ENCODE measurements at places on chromosomes 3 and 15.

DNA sequence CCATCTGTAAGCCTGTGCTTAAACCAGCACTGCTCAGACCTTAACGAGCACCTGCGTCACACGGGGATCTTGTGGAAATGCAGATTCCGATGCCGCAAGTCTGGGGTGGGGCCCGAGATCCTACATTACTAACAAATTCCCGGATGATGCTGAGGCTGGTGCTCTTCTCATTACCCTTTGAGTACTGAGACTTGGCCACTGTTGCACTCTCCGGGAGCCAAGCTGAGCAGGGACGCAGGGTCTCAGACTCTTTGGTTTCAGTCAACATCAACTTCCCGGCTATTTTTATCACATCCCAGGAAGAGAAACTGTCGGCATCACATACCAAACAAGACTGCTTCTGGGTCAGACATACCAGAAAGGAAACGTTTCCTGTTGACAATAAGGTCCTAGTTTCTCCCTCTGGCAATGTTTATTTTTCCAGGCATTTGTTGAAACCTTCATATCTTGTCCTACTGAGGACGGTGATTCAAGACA, 276.6 kb downstream of the SHQ1 start:
- no peak for DNase-seq

- no peak for DNase-seq
Measured at GRCh38 chr3:100403362-100404249, 2.3 kb downstream of the LNP1 start.

- DNase-seq: no peak
Measured at GRCh38 chr15:68421798-68422402, 10.1 kb downstream of the ITGA11 start.

GRCh38 chr3:10006048-10006761, 19.6 kb upstream of the EMC3 start:
- DNase-seq: no peak

GRCh38 chr3:114809668-114810413, 337.2 kb downstream of the ZBTB20 start:
- peak; percentile 5 for DNase-seq

DNA sequence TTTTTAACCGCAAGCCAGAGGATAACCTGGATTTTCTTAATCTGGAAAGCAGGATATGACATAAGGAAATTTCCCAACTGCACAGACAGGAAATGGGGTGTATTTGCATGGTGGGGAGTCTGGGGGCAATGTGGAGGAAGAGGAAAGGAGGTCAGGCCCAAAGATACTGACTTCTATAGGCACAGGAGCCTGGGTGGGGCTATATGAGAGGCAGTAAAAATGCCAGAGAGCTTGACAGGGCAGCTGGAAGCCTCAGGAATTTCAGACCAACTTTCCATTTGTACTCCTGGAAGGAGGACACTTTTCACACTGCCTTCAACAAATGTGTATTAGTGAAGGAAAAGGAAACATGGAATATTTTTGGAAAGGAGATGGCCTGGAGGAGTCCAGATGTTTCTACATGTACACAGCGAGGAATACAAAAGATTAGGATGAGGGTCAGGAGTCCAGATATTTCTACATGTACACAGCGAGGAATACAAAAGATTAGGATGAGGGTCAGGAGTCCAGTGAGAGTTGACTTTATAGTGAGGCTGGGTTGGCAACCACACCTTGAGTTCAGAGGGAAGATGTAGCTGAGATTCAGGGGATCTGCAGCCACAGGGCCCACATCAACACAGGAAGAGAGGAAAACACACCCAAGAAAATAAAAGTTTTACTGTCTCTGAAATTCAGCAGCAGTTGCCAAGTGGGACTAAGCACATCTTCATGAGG, 111.9 kb upstream of the PTPRG start:
- DNase-seq: no peak

DNA sequence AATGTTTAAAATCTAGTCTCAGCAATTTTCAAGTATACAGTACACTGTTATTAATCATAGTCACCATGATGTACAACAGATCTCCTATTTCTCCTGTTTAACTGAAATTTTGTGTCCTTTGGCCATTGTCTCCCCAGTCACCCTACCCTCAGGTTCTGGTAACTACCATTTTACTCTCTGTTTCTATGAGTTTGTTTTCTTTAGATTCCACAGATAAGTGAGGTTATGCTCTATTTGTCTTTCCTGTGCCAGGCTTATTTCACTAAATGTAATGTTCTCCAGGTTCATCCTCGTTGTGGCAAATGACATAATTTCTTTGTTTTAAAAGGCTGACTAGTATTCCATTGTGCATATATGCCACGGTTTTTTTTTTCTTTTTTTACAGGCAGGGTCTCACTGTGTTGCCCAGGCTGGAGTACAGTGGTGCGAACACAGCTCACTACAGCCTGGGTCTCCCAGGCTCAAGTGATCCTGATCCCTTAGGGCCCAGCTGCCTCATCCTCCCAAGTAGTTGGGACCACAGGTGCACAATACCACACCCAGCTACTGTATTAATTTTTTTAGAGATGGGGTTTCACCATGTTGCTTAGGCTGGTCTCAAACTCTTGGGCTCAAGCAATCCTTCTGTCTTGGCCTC, 50.0 kb downstream of the RAB7A start:
- DNase-seq: no peak

GRCh38 chr3:141242377-141243092, 10.9 kb downstream of the PXYLP1 start:
- DNase-seq: no peak

DNA sequence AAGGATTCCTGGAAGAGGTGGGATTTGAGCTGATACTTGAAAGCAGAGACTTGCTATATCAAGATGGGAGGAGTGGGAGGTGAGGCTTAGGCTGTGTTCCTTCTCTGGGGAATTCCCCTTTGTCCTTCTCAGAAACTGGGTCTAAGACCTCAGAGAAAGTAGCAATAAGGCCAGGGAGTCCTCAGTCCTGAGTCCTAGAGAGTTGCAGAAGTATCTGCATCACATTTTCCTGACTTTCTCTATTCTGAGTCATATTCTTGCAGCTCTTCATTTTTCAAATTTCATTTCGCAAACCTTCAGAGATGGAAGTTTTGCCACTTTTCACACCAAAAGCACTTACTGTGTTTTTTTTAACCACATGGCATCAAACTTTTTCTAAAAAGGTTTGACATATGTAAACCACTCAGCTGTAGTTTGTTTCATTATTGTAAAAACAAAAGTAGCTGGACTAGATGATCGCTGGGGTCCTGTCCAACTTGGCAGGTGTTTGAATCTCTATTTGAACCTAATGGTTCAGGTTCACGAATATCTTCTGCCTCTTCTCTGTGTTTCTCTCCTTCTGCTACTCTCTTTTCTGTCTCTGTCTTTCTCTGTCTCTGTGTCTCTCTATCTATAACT, 21.3 kb downstream of the COLQ start:
- no peak for DNase-seq

- no peak for DNase-seq
Measured at GRCh38 chr3:148901987-148902791, 37.1 kb downstream of the CPA3 start.

DNA sequence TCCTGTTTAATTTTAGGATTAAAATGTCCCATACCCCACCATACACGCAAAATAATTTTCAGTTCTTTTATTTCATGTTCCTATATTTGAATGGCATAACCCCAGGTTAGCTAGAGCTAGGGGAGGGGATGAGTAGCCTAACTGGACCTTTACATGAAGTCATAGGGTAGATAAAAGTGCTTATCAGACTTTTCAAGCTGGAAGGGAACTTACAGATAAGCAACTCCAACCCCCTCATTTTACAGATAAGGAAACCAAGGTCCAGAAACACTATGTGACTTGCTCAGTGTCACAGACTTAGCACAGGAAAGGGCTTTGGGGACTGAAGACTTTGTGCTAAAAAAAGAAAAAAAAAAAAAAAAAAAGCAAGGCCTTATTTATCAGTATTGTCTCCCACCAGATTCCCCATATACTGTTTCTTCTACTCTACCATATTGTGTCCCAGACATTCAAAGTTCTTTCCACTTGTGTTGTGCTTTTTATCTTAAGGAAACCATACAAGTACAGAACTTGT, 10.6 kb upstream of the TNIK start:
- DNase-seq: no peak

DNA sequence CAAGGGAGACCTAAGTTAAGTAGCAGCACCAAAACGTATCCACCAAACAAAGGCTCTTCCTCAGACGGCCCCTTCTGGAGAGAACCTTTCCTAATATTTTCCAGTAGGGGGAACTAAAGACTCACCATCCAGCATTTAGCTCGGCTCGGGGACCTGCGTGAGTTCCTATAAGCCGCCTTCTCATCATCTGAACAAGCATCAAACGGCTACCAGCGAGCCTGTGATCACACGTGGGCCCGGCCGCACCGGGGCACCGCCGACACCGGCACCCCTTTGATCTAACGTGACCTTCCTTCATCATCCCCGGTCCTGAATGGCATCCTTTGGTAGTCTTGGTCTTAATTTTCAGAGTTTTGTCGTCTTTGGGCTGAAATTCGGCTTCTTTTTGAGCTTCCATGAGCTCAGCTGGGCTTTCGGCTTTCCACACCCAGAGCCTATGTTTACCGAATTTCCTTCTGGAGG, 1.4 kb upstream of the ROBO2 start:
- peak; percentile 66 for DNase-seq

GRCh38 chr15:46091860-46092450, 457.1 kb downstream of the SQOR start:
- peak; percentile 7 for DNase-seq

DNA sequence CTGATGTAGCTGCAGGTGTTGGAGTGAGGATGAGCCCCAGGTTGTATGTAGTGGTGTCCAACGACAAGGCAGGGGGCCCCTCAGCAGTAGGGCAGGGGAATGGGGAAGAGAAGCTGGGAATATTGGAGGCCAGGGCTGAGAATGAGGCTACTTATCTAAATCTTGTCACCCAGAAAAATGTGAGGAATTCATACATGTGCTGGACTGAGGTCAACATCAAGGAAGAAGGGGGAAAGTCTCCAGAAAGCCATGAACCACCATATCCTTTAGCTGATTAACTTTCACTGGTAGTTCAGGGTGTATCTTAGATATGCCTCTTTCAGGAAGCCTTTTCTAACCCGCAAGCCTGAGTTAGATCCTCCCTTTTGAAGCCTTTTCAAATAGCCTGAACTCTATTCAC, 22.6 kb upstream of the FSTL1 start:
- DNase-seq: no peak

- DNase-seq: no peak
Measured at GRCh38 chr3:193778676-193779075, 185.7 kb downstream of the OPA1 start.

DNA sequence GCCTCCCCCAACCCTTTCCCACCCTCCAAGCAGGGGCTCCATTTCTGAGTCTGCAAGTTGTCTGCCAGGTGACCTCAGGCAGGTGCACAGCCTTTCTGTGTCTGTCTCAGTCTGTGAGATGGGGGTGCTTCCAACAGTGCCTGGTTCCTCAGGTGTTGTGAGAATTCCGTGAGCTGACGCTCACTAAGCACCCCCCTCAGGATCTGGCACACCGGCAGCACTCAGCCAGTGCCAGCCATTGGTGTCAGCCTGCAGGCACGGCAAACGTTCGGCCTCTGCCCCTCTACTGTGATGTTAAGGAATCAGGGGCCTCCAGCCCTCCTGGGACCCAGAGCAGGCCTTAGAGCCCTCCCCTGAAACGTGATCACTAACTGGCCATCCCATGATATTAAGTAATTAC, 2.4 kb downstream of the KLF15 start:
- DNase-seq: no peak

DNA sequence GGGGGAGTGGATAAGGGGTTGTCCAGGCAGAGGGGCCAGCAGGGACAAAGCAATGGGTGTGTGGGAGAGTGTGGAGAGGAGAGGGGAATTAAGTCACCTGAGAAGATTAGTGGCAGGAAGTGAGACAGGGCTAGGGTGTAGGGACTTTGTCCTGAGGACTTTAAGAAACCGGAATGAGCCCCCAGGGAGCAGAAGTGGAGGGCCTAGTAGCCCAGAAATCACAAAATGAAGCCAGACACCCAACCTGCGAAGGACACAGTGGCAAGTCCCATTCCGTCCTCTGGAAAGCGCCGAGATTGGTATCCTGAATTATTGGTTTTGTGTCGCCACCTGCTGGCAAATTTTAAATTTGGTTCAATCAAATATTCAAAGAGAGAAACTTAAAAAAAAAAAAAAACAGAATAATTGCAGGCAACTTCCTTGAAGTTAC, 78.0 kb upstream of the SLC25A36 start:
- DNase-seq: peak; percentile 67

- DNase-seq: no peak
Measured at GRCh38 chr3:17938313-17938712, 195.9 kb upstream of the TBC1D5 start.

DNA sequence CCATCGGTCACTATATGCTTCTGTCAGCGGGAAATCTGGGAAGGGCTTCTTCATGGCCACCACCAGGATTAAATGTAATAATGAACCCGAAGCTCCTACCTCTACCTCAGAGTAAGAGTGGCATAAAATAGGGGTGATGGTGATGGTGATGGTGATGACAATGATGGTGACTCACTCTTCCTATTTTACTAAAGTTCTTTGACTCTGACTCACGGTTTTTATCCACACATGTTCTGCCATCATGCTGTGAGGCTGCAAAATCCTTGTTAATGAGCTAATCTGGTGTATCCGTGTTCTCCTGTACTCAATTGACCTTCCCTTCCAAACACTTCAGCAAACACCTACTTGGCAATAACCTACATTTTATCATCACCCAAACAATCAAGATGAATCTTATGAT, 18.3 kb upstream of the FOXP1 start:
- DNase-seq: no peak

DNA sequence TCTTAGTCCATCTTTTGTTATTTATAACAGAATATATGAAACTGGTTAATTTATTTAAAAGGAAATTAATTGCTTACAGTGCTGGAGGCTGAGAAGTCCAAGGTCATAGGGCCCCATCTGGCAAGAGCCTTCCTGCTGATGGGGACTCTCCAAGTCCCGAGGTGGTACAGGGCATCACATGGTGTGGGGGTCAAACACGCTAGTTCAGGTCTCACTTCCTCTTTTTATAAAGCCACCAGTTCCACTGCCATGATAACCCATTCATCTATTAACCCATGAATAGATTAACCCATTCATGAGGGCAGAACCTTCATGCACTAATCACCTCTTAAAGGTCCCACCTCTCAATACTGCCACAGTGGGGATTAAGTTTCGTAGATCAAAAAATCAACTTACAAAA, 659.3 kb downstream of the NAALADL2 start:
- no peak for DNase-seq

DNA sequence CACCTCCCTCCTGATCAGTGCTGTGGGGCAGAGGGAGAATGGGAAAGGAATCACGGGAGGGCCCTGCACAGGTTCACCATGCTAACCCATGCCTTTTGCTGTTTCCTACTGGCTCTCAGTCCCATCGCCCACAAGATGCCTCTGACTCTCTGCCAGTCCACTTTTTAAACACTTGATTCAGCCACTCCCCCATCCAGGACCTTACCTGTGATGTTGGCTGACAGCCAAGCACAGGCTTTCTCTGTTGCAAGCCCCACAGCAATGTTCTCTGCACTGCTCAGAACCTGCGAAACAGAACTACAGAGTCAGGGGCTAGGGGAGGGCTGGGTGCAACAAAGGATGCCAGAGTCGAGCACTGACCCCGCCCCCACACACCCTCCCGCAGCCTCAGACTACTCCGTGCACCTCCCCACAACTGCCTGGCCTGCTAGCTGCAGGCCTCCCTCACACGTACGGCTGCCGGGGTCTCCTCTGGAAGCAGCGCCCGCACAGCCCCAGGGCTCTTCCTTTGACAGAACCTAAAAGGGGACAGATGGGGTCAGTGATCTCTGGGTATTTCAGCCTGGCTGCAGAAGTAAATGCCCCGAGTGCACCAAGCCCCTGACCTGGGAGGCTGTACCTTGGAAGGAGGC, 9.1 kb downstream of the CDAN1 start:
- no peak for DNase-seq
